OCI-M1 (cell line): ENCODE measurements at places on chromosomes 5 and 9.

DNA sequence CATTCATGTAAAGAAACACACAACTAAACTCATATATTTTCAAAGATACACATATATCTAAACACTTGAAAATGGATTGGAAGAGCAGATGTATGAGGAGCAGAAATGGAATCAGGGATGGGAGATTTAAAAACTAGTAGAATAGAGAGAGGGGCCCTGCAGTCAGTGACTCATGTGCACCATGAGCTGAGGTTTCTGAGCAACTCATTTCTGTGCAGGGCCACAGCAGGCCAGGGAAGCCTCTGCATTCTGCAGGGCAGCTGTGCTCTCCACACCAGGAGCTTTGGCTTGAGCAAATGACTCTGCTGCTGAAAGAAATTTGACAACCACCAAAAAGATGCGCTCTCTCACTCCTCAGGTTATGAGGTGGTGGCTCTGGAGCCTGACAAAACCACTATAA lies 27.1 kb downstream of the LHX6 start:
- no peak for DNase-seq

DNA sequence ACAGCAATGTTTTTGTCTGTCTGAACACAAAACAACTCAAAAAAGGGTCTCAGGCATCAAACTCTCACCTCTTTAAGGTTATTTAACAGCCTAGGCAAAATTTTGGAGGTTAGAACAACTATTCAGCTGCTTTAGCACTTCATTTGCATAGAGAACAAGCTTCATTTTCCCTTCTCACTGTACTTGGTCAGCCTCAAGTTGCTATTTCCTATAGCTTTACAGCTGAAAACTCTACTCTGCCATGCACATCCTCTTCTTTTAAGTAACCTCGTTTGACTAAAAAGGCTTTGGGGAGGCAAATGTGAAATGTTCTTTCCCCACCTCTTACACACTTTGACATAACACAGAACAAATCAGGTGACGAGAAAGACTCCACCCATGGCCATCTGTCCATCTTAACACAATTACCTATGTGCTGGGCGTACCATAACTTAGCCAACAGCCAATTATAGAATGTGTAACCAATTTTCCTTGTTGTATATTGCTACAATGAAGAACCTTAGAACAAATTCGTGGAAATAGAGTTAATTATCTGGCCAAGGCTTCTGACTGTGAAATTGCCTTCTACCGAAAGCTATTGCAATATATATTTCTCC lies 195.7 kb downstream of the DCP2 start:
- DNase-seq = no peak

- peak; percentile 61 for DNase-seq
Measured at GRCh38 chr5:142597546-142598337, 88.1 kb downstream of the FGF1 start.

DNA sequence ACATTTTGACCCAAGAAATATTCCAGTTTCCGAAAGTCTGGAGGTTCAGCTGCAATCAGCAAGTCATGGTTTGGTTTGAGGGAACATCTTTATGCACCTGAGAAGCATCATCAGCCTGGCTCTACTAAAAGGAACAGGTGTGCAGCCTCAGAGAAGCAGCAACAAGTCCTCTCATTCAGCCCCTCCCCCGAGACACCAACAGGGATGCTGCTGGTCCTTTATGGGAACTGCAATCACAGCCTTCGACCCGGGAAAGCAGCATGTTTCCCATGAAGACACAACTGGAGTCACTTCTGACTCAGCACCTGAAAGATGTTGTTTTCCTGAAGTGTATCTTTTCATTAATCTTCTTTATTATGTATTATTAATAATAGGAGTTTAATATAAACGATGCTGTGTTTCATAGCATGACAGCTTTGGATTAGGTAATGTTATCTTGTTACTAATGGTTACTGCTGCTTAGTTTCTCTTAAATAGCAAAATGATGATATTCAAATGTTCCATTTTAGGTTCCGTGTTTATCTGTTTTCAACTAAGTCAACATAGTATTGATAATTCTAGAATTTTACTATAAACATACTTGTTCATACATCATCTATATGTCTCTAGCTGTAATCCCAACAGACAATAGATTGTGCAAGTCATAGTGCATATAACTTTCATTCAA lies 15.6 kb upstream of the NREP start:
- DNase-seq = no peak

DNA sequence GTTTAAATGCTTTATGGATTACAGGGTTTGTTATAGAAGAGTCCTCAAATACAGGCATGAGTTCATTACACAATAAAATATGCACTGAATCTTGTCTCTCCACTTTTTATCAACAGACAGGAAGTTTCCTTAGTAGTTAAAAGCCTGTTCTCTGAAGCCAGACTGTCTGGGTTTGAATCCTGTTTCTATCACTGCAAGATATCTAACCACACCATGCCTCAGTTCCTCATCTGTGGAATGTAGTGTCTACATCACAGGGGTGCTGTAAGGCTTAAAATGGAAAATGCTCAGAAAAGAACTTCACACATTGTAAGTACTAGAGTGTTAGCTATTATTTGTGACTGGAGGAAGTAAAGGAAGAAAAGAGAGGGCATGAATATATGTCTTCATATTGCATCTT lies 9.3 kb downstream of the LIX1 start:
- DNase-seq = peak; percentile 29

DNA sequence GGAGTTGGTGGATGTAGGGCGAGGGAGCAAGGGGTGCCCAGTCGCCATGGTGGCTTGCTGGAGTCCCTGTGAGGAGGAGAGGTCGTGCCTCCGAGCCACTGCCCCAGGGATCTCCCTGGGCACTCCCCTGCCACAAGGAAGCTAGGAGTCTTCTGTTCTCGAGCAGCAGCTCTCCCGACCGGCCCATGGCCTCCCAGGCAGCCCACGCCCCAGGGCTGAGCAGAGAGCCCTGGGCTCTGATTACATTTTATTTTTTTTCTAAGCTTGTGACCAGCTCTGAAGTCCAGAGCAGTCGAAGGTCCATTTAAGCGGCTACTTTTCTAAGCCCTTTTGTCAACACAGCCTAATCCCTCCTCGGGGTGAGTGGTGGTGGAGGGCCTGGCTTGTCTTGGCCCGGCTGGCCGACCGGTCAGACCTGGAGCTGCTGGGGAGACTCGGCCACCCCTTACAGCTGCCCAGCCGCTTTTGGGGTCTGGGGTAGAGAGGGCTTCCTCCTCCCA lies 2.1 kb downstream of the RXRA start:
- no peak for DNase-seq

- peak; percentile 55 for DNase-seq
Measured at GRCh38 chr5:75847561-75848021, 130.4 kb upstream of the POC5 start.

DNA sequence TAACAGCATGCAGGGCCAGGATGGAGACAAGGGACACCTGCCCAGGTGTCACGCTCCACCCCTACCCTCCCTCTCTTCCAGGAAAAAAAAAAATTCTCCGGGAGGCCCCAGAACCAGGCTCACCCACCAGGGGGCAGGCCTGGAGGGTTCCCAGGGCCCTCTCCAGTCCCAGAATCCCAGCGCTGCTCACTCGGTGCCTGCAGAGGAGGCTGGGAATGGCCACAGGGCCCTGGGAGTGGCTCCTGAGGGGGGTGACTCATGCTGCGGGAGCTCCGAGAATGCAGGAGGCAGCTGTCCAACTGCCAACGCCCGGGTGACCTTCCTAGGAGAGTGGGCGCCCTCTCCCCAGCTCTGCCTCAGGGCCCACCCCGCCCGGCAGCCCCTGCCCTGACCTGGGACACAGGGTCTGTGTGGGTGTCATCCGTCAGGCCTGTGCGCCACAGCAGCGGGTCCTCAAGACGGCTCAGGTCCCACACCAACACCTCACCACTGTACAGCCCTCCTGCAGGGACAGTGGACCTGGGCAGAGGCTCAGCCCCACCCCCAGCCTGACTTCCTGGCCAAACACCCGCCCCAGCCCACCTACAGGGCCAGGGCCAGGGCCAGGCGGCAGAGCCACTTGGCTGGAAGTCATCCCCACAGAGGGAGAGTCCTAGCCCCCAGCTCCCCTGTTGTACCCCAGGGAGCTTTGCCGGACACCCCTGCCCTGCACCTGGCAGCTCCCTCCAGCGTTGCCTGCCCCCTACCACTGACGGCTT lies 21.2 kb downstream of the DYNC2I2 start:
- DNase-seq = no peak

DNA sequence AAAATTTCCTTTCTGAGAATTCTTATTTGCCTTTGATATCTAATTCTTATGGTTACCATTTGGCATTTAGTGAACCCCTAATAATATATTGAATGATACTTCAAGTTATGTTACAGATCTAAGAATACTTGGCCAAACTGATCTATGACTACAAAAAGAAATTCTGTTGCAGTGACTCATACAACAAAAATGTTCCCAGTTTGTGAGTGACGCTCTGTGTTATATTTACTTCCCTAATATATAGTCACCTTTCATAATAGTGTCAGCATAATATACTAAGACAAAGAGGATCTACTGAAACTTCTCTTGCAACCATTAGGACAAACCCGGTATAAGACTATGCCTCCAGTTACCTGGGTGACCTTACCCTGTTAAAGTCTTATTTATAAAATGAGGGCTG lies 216.9 kb upstream of the TLX3 start:
- DNase-seq = no peak

DNA sequence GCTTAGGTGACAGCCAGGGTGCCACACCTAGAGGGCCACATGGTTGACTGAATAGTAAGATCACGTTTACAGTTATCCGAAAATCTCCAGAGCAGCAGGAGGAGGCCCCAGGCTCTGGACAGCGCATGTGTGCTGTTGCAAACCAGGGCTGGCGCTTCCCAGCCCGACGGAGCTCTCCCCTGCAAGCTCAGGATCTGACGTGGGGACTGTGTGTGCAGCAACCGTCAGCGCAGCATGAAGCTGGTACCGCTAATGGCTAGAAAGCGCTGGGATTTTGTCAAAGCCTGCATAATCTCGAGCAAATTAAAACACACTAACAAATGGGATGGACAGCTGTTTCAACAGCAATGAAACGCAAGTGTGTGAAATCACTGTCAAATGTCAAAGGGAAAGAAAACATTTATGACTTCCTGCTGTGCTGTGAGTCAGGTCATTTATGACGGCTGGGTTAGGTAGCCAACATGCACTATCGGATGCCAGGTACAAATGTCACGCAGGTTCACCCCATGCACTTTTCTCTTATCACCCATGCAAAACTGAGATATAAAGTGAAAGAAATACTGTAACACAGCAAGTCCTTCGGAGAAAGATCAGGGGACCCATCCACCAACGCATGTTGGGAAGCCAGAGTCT lies 7.5 kb downstream of the SURF4 start:
- no peak for DNase-seq

- DNase-seq = peak; percentile 79
Measured at GRCh38 chr5:131640043-131640856, 5.2 kb upstream of the RAPGEF6 start.

DNA sequence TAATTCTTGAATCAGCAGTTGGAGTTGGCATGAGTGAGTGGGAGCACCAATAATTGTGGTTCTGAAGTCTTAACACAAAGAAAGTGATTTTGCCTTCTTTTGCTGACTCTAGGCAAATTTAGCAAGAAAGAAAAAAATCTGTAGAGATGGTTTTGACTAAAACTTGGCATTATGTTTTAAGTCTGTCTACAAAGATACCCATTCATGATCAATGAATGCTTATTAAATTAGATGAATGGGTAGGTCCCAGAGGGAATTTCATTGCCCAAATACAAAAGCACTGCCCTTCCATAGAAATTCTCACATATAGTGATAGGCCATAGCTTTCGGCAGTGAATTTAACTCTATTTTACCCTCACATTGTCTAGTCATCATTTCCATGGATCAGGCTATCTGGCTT lies 428.6 kb upstream of the ADAMTSL1 start:
- no peak for DNase-seq

DNA sequence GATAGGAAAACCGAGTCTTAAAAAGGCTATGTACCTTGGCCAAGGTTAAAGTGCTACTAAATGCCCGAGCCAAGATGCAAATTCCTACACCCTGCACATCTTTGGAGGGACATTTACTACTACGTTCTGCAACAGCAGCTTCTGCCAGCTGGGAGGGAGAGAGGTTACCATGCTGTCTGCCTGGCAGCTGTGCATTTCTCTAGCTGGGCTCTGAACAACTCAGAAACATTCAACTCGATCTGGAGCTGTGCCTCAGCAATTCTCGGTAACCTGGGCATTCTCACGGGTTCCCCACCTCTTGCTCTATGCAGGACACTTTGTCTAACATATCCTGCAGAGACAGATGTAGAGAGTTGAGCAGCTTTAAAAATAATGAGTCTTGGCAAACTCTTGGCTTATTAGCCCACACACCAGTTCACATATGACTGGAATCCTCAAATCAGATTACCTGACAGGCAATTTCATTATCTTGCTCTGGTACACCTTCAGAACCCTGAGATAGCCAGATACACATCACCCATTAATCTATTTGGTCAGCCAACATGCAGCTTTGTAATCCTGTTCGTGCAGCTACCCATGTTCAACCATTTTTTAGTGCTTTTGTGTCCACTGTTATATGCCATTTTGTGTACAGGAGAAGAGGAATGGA lies 115.8 kb downstream of the EFNA5 start:
- no peak for DNase-seq

DNA sequence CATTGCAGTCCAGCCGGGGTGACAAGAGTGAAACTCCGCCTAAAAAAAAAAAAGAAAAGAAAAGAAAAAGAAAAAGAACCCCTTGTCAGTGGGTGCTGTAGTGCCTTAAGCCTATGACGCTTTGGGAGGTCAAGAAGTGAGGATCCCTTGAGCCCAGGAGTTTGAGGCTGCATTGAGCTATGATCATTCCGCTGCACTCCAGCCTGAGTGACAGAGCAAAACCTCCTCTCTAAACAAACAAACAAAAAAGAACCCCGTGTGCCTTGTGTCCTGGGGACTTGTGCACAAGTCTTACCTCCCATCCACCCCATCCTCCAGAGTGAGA lies 33.5 kb upstream of the STXBP1 start:
- DNase-seq = no peak

DNA sequence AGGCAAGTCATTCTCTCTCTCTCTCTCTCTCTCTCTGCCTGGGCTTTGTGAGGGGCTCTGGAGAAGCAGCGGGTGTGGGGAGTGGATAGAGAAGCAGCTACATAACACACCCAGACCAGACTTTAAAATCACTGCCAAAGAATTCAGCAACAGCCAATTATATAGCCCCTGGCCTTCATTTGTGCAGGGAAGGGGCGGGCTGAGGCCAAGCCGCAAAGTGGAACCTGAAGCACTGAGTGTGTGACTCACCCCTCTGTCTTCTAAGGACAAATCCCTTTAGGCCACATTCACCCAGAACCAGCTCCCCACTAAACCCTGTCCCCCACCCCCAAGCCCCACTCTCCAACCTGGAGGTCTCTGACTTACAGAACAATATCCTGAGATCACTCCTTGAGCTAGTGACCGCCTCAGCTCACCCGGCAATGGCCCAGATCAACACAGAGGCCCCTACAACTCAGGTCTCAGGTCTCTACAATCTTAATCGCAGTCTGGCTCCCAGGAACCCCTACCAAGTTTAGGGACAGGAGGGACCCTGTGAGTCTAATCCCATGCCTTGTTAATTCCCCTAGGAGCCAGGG lies 6.0 kb downstream of the B4GALT1 start:
- DNase-seq = peak; percentile 44

DNA sequence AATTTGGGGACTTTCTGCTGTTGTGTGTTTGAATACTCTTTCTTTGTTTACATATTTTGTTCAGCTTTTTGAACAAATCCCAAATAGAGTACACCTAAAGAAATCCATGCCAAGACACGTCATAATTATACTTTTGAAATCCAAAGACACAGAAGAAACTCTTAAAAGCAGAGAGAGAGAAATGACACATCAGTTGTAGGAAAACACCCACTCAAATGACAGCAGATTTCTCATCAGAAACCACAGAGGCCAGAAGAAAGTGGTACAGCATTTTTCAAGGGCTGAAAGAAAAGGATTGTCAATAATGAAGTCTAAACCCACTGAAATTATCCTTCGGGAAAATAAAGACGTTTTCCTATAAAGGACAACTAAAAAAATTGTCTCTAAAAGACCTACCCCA lies 378.6 kb downstream of the GADD45G start:
- no peak for DNase-seq
